ENCODE measurements at places on chromosomes 5 and 9.

DNA sequence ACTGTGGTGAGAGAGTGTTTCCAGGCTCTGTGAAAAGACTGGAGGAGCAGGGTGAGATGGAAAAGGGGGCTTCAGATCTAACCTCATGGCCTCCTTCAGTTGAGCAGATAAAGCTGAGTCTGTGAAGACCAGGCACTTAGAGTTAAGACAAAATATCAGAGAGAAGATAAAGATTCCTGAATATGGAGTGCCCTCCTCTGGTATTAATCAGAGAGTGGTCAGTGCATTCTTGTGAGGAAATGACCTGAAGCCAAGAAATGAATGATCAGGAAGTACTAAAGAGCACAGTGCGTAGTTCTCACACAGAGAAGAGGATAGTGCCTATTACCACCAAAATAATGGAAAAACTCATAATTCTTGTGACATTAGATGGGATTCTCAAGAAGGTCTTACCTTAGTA, 1417.0 kb upstream of the ACO1 start:
- no peak for DNase-seq

GRCh38 chr5:7426284-7426683, 30.3 kb downstream of the ADCY2 start:
- no peak for DNase-seq

DNA sequence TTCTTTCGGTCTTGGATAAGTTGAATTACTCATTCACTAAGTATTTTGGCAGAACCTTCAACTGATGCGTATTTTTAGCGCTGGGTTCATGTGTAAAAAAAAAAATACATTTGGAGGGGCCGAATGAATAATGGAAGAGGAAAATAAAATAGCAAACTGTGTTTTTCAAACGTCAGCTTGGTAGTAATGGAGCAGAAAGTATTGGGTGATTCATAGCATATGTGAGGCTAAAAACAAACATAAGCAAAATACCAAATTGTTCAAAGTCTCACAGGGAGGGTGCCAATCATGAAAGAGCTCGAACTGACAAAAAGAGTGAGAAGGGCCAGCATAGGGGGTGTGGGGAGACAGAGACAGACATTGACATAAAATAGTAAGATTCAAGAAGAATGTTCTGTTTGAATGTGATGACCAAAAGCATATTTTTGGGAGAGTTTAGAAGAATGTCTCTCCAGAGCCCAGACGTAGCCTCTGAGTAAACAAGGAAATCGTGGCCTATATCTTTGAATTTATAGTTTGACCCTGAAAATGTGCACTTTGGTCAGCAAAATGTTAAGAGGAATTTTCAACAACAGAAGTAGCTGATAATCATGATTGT, 174.9 kb upstream of the HMHB1 start:
- DNase-seq = peak; percentile 59

DNA sequence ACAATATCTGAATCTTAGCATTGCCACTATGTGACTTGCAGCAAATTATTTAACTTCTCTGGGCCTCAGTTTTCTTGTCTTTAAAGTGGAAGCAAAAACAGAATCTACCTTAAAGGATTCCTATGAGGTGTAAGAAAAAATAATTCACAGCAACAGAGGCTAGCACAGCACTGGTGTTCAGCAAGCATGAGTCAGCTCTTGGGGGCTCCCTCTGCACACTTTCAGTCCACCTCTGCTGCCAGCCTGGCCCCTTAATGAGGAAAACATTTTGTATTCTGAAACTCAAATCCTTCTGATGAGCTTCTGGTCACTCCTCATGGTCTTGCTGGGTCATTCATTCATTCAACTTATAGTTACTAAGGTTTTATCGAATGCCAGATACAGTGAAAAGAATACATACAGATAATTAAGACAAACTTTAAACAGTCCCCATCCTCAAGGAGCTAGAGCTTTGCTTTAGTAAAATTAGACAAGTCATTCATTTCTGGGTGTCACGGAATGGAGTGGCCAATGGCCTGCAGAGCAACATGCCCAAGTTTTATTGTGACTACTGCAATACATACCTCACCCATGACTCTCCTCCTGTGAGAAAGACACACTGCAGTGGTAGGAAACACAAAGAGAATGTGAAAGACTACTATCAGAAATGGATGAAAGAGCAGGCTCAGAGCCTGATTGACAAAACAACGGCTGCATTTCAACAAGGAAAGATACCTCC, 26.8 kb upstream of the IQGAP2 start:
- no peak for DNase-seq

- no peak for DNase-seq
Observed at GRCh38 chr5:147927901-147928300, 21.6 kb upstream of the C5orf46 start.

GRCh38 chr9:131982671-131983239, 96.9 kb downstream of the MED27 start:
- no peak for DNase-seq

GRCh38 chr9:100084128-100084453, 14.7 kb downstream of the ERP44 start:
- no peak for DNase-seq

DNA sequence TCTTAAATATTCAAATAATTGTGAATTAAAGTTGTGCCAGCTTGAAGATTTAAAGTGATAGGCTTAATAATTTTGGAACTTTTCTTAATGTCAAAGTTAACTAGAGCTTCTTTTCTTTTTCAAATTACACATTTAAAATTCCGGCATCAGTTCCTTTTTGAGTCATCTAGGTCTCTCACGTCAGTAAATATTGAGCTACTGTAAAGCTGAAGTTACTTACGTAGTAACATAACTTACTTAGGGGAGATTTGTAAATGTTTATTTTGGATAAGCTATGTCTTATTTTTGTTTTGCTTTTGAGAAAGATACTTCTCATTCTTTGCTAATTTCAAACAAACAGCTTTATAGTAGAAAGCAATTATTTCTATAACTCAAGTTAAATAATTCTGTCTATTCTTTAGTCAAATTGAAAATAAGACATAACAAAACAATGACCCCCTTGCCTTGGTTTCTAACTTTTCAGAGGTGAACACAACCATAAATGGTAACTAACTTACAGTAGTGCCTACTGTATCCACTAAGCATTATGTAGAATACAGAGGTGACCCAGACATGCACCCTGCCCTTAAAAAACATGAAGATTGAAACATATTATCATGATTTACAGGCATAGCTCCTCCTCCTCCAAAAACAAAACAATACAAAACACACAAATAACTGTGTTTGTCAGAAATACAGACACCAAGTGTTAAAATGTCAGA, 29.8 kb downstream of the CD274 start:
- DNase-seq = no peak

GRCh38 chr5:72507231-72507906, at the start of gene ZNF366:
Gene ZNF366, minus strand, starts transcription at chr5:72507410. Its CDS starts 45,914 bp downstream, at chr5:72461496.
- DNase-seq = no peak

DNA sequence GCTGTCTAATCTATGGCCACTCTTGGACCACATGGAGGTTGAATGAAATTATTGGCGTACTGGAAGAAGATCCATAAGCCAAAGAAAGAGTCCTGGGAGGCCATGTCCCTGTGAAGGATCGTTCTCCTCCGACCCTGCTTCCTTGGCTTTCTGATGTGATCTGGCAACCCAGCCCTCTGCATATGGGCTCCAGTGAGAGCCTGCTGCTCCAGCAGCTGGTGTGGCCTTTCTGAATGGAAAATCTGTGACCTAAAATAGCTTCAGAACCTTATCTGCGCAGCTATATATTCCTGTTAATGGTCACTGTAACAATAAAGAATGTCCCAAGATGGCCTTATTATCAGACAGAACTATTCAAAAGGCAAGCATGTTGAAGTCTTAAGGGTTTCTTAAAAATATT, 40.2 kb upstream of the PHF2 start:
- no peak for DNase-seq

GRCh38 chr5:95697781-95698681, 15.2 kb upstream of the SPATA9 start:
- no peak for DNase-seq
